ENCODE measurements at places on chromosomes 5 and 9. TPM values are rescaled to one million over a fixed set of nuclear protein-coding genes. Genes with fewer than 3 reads are reported as not detected.
A peak's percentile ranks its signal among the peaks of the same experiment; 100 is the strongest.

- peak; percentile 85 for DNase-seq
Measured at GRCh38 chr9:124869986-124870560, 8.1 kb downstream of the ARPC5L start.

DNA sequence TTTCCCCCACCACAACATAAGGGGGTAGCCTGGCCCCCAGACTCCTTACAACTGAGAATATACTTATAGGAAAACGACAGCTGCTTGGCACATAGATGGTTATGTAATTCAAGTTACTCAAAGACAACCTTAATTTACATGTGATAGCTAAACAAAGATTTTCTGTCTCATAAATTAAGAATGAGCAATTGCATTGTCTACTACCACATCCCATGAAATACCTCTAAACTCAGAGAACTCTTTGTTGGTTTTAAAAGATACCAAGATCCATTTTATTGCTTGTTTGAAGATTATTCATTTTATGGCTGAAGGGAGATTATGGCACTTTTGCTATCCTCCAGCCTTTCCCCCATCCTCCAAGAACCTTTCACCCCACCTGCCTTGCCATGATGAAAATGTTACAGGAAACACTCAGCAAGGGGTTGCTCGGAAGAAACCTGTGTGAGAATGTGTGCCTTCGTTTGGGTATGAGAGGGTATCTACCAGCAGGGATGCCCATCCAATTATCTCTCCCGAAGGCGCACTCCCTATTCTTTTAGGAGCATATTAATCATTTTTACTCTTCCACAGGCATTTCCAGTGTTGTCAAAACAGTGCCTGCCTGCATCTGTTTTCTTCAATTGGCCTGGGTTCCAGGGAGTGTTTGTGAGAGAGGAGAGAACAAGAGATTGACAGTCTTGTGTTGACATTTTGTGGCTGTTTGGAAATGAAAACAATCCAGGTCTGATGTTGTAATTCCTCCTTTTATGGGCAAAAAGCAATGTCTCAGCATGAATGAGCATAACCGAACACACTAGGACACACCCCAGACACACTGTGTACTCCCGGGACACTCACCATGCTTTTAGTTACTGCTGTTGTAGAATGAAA is 208.0 kb upstream of the ANKRD55 start:
- peak; percentile 3 for DNase-seq

DNA sequence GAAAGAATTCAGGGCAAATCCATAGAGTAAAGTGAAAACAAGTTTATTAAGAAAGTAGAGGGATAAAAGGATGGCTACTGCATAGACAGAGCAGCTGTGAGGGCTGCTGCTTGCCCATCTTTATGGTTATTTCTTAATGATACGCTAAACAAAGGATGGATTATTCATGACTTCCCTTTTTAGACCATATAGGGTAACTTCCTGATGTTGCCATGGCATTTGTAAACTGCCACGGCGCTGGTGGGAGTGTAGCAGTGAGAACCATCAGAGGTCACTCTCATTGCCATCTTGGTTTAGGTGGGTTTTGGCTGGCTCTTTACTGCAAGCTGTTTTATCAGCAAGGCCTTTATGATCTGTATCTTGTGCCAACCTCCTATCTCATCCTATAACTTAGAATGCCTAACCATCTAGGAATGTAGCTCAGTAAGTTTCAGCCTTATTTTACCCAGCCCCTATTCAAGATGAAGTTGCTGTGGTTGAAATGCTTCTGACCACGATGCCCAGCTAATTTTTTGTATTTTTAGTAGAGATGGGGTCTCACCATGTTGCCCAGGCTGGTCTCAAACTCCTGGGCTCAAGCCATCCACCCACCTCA is 42.1 kb downstream of the RFK start:
- DNase-seq: no peak

- peak; percentile 28 for DNase-seq
Measured at GRCh38 chr5:67286006-67286405, 89.4 kb upstream of the CD180 start.

- DNase-seq: no peak
Measured at GRCh38 chr9:6973762-6974161, 216.0 kb downstream of the KDM4C start.

GRCh38 chr9:14136646-14137370 is 177.1 kb downstream of the NFIB start:
- no peak for DNase-seq

GRCh38 chr5:175148636-175149172 is 295.3 kb downstream of the DRD1 start:
- no peak for DNase-seq

Gene ARL14EPL
- total RNA-seq: under 0.01 TPM

DNA sequence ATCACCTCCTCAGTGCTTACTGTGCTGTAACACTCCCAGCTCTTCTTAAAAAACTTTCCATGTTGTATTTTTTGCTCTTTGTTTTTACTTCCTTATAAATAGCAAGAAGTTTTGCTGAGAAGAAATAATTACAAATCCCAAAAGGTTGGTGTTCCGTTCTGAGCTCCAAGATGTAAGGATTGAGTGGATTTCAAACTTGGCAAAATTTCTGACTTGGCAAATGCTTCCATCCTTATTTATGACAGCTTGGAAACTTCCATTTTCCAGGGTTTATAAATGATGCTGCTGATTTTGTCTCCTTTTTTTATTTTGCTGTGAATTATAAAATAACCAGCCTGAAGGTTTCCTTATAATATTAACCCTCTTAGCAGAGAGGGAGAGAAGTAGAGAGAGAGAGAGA is 151.9 kb downstream of the NTRK2 start:
- no peak for DNase-seq

DNA sequence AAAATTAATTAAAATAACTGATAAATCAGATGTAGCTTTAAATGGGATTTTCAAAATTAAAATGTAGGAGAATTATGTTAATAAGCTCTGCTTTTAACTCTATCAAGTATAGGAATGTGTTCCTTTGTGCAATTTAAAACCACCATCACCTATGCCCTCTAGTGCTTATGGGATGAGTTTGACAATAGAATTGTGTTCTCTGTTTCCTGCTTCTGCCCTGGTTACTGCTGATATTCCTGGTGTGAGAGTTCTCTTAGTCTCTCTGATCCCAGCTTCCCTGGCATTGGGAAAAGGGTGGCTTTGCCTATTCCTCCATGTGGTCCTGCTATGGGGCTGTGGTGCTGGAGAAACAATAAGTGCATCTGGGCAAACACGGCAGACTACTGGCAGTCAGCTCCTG is 8.1 kb downstream of the LRRTM2 start:
- DNase-seq: peak; percentile 76

DNA sequence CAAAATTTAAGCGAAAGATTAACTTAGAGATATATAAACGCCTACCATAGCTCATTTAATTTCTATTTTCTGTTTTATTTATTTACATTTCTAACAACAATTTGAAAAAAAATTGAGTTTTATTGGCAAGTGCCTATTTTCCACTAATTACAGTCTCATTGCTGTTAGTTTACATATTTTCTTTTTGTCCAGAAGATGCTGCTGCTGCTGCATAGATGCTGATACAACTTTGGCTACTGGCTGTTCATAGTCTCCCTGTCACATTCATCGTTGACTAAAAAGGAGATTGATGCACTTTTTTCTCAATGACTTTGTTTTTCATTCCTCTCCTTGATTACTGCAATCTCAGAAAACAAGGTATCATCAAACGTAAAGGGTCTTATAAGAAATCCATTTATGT is 235.4 kb downstream of the CDH9 start:
- DNase-seq: no peak

DNA sequence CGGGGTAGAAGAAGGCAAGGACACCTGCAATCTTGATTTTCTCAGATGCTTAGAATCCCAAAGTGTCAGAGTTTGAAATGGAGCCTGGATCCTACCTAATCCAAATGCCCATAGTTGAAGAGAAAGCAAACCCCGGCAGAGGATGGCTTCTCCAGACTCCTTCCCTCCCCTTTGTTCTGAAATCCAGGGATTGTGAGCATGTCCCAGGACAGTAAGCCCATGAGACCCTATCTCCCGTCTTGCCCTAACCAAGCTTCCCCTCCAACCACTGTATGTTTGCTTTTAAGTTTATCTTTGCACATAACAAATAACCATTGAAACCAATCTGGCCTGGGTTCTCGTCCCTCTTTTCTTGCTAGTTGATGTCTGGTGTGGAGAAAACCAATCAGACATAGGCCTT is 78.3 kb upstream of the NIPAL4 start:
- no peak for DNase-seq

GRCh38 chr9:107158321-107158720 is 124.8 kb upstream of the RAD23B start:
- peak; percentile 12 for DNase-seq

Gene SCGB3A2
- not detected for total RNA-seq

Gene LRRC19
- not detected for total RNA-seq

- no peak for DNase-seq
Measured at GRCh38 chr9:128603697-128604096, 51.3 kb downstream of the SPTAN1 start.

Gene CSF1R
- not detected for total RNA-seq

- peak; percentile 53 for DNase-seq
Measured at GRCh38 chr9:131467214-131467935, 35.3 kb upstream of the POMT1 start.

DNA sequence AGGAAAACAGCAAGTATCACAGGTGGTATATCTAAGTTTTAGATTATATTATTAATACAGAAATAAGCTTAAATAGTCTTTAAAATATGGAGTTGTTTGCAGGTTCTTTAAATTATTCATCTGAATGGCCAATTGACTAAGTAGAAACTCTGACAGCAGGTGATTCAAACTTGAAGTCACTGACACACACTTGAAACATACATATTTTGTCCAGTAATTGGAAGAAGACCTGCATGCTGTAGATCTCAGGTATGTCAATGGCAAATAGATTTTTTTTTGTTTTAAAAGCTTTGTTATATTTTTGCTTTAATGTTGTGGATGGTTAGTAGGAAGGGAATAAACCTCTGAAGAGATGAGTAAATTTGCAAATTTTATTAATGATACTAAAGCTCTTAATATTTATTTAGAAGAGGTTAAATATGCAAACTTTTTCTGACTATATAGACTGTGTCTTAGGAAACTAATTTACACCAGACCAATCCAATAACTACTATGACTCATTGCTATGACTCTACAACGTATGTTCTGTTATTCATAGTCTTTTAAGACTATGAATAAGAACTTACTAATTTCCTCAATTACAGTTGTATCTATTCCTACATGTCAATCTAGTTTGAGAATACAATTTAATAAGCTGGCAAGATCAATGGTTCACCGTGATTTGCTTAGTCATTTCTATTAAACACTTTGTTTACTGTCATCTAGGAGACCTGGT is 53.9 kb upstream of the RORB start:
- no peak for DNase-seq

DNA sequence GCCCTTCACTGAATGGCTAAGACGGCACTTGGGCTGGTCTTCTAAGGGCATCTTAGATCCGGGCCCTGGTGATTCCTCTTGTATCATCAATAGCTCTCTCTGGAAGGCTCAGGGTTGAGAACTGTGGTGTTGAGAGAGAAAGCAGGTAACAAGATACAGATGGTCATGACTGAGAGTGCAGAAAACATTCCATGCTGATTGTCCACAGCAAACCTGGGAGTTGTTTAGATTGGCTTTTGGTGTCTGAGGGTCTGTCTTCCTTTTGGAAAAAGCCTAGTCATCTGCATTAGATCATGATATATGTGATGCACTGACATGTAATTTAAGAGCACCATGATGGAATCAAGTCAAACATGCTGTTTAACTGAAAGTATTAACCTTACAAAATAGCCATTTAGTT is 331.9 kb downstream of the ADAMTS6 start:
- no peak for DNase-seq

DNA sequence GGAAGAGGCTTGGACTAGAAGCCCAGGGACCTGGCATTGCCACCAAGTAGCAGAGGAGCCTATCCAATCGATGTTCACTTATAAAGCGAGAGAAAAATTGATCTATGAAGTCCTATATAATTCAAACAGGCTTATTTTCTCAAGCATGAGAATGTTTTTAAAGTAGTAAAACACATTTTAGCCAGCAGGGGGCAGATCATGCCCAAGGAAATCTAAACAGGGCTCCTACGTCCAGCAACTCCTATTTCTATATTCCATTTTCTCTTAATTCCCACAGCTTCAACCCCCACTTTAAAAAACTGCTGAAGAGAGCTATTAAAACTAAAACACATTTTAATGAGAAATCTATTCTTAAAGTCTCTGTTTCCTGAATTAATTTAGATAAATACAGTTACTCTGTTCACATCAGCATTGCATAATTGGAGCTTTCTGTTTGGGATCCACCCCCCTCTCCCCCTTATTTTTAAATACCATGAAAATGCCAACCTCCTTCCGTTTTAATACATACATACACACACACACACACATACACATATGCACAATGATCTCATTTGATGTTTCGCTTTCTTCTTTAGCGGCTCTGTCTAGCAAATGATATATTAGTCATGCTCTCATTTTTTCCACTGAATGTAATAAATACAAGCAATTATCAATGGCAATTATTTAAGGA is 144.9 kb downstream of the MYO10 start:
- peak; percentile 79 for DNase-seq

- DNase-seq: no peak
Measured at GRCh38 chr5:54881286-54882005, 103.9 kb downstream of the ESM1 start.

Gene LMX1B
- not detected for total RNA-seq

Gene OBP2B
- not detected for total RNA-seq

Gene CYLC2
- not detected for total RNA-seq

- no peak for DNase-seq
Measured at GRCh38 chr5:44747396-44747795, 61.4 kb upstream of the MRPS30 start.

All from lung microvascular endothelial cell (primary cell).